ENCODE measurements at places on chromosomes 13 and 19.

- DNase-seq: no peak
Measured at GRCh38 chr19:45595814-45596213, 6.2 kb downstream of the GPR4 start.

DNA sequence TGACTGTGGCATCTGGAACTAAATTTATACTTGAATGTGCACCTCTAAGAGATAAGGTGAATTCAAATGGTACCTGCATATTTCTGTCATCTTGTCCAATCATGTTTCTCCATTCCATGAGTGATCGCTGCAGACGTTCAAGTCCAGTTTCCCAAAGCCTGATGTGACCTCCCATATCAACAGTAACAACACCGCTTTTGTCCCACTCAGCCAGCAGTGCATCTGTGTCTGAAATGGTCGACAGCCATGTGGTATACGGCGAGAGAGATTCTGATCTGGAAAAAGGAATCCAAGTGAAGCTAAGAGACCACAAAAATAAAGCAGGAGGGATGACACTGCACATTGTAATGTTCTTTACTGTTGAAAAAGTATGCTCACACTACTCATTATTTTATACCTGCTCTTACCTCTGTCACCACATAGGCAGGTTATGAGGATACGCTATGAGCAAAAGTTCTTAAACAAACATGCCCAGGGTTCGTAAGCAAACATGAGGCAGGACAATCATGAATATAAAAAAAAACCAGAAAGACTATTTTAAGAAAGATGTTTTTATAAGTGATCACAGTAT is 213.6 kb downstream of the RGCC start:
- DNase-seq: no peak

- DNase-seq: no peak
Measured at GRCh38 chr13:113637262-113638160, 20.5 kb downstream of the ATP4B start.

GRCh38 chr19:4742723-4743646 is 19.3 kb upstream of the DPP9 start:
- no peak for DNase-seq

DNA sequence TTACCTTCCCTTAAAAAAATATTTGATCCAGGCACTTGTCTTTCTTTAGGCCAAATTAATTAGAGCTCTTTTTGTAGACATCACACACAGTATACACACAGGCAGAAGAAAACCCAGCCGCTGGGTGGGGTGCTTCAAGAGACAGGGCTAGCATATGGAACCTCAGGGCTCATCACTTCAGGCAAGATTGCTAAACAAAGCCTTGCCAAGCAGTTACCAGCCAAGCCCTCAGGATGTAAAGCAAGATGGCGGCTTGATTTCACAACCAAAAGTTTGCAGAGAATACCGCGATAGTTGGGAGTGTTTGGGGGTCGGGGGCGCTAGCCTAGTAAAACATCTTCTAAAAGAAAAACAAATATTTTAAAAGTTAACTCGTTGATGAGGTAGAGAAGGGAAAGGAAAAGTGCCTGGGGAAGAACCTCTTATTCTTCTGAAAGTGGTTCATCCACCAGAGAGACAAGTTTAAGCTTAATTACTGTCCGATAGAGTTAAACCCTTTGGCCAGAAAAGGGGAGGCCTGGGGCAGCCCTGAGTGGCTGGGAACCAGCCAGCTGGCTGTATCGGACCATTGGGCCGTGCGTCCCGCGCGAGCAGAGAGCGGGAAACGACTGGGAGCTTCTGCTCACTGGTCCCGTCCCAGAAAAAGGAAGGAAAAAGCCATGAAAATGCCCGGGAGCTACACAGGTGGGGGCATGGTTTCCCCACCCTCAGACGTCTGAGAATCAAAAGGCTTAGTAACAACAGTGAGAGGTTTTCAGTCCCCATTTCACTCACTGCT is 254.9 kb upstream of the PCDH20 start:
- no peak for DNase-seq

DNA sequence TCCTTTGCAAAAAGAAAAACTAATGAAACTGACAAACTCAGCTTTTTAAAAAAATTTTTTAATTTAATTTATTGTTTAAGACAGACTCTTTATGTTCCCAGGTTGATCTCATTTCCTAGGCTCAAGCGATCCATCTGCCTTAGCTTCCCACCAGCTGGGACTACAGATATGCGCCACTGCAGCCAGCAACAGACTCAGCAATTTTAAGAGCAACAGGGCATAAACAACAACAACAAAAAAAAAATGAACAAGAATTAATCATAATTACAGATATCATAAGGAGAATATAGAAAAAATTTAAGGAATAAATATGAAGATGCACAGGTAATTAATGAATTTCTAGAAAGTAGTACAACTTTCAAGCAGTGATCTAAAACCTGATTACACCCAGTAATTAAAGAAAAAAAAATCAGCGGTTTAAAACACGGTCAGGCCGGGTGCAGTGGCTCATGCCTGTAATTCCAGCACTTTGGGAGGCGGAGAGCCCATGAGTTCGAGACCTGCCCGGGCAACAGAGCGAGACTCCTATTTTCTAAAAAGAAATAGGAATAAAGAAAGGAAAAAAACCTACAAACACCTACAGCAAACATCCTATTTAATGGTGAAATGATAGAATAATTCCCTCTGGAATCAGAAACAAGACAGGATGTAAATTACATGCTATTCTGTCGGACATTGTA is 1.4 kb downstream of the ZNF699 start:
- no peak for DNase-seq
